GM04504 (cell line): ENCODE measurements at places on chromosomes 3 and 15.
A peak's percentile ranks its signal among the peaks of the same experiment; 100 is the strongest.

- DNase-seq, result no peak
These were observed 171.6 kb downstream of the CD47 start for GRCh38 chr3:107919239-107919638.

- DNase-seq, result no peak
These were observed 40.3 kb downstream of the POLR2M start for GRCh38 chr15:57746786-57747185.

DNA sequence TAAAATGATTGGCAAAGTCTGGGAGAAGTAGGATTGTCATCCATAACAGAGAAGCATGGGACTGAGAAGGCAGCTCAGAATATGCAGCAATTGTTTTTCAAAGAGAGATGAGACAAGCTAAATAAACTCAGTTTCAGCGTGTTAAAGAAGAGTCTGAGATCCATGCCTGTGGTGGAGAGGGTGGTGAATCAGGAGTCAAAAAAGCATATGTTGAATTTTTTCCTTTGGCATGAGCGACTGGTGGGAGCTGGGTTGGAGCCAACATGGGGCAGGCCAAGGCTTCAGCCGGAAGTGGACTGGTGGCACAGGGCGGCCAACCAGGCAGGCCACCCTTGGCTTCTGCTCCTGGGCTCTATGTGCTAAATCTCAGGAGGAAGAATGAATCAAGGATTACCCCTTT, 102.0 kb downstream of the SST start:
- DNase-seq, result no peak

GRCh38 chr3:139534992-139535879, 4.3 kb downstream of the RBP1 start:
- DNase-seq, result no peak

DNA sequence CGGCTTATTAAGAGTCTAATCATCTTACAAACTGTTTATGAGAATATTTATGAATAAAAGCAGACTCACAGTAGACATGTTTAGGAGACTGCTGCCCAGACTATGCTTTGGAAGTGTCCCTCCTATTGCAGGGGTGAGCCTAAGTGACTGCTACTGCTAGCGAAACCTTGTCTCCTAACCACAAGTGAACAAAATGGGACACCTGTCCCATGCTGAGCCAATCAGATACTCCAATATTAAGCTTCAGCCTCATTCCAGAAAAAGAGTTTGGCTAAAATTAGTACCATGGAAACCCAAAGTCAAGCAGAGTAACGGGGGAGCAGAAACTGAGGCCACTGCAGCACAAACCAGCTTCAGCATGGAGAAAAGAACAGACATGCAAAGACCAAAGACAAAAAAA, 4.6 kb downstream of the DENND6A start:
- no peak for DNase-seq

DNA sequence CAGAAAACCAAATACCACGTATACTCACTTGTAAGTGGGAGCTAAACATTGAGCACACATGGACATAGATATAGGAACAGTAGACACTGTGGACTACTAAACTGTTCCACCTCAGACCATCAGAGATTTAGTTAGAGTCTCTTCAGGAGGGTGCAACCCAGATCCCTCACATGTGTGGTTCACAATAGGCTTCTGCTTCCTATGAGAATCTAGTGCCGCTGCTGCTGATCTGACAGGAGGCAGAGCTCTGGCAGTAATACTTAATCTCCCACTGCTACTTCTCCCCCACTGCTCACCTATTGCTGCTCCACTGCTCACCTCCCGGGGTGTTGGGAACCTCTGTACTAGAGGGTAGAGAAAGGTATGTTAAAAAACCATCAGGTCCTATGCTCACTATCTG, 533.3 kb downstream of the NSUN3 start:
- no peak for DNase-seq

GRCh38 chr3:59456852-59457485, 407.1 kb upstream of the CFAP20DC start:
- DNase-seq, result no peak

DNA sequence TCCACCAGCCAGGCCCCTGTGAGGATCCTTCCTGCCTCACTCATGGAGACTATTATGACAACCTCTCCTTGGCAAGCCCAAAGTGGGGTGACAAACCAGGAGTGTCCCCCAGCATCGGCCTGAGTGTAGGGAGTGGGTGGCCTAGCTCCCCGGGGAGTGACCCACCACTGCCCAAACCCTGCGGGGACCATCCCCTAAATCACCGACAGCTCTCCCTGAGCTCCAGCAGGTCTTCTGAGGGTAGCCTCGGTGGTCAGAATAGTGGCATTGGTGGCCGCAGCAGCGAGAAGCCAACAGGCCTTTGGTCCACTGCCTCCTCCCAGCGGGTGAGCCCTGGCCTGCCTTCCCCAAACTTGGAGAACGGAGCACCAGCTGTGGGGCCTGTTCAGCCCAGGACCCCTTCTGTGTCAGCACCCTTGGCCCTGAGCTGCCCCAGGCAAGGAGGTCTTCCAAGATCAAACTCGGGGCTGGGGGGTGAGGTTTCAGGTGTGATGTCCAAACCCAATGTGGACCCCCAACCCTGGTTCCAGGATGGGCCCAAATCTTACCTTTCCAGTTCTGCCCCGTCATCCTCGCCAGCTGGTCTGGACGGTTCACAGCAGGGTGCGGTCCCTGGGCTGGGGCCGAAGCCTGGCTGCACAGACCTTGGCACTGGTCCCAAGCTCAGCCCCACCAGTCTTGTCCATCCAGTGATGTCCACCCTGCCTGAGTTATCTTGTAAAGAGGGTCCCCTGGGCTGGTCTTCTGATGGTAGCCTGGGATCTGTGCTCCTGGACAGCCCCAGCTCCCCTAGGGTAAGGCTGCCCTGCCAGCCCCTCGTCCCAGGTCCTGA, 1.0 kb downstream of the LIMD1 start:
- DNase-seq, result no peak

DNA sequence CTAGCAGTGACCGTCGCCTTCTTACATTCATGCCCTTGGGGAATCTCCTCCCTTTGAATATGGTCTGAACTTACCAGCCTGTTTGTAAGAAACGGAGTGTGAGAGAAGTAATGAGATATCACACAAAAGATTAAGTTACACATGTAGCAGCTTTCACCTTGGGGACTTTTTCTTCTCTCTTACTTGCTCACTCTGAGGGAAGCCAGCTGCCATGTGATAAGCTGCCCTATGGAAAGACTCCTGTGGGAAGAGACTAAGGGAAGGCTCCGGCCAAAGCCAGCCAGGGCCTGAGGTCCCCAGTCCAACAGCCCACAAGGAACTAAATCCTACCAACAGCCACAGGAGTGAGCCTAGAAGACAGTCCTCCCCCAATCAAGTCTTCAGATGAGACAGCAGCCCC, 190.4 kb upstream of the TSC22D2 start:
- DNase-seq, result no peak

DNA sequence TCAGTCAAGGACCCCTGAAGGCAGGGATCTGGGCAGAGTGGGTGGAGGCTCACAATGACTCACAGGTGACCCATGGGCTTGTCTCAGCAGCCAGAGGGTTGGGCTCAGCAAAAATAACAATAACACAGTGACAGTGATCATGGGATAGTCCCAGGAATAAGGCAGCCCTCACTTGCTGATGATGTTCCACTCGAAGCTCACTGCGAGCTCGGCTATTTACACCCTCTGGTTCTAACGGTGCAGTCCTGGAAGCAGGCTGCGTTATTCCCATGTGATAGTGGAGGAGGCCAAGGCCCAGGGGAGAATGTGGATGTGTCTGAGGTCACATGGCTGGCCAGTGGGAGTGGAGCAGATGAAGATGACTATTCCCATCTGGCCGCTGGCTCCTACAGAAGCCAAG, 16.2 kb downstream of the CCDC33 start:
- DNase-seq, result peak; percentile 19

DNA sequence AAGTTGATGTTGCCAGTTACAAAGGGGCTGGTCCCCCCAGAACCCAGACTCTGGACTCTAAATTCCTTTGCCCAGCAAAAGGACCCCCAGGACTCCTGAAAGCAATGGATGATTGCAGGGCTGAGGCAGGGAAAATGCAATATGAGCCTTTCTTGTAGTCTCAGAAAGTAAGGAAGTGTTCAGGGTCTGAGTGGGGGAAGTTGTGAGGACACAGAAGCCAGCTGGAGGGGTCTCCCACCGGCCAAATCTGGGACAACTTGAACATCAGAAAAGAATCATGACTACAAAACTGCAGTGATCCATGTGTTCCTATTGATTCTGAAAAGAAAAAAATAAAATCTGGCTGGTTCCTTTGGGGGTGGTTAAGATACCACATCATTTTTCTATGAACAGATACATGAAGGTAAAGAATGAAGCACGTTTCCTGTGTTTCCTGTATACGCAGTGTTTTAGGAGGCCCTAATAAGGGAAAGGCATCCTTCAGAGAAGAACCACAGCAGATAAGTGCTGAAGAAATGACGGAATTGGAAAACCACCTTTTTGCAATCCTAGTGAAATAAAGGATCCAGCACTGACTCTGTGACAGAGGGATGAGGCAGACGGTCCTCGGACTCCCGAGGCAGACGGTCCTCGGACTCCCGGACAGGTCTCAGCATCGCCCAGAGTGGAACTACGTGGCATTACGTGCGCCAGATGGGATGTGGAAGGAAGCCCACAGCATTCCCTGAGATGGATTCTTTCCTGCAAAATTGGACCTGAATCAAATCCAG, 22.2 kb upstream of the GRIP2 start:
- DNase-seq, result no peak
